ENCODE measurements at places on chromosomes 6 and 20. TPM values are rescaled to one million over a fixed set of nuclear protein-coding genes. Genes with fewer than 3 reads are reported as not detected.
A peak's percentile ranks its signal among the peaks of the same experiment; 100 is the strongest.

DNA sequence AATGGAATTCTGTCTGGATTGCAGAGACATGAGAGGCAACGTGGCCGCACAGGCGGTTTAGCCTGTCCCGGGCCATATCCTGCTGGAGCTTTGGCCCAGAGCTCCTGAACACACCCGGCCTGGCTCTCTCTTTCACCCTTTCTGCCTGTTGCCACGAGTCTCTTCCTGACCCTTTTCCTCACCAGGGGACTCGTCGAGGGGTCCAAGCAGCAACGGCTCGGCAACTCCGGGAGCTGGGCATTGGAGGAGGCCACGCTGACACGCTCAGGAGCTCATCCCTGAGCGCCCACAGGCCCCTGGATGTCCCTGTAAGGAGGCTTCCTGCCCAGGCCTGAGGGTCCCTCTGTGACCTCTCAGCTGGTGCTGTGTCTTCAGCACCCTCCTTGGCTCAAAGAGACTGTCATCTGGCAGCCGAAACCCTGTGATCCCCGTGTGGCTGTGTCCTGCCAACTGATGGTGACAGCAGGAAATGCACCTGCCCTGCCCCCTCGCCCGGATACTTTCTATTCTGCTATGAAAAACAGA is 103.8 kb downstream of the RNASET2 start:
- peak; percentile 51 for DNase-seq

Gene MACROD2
- total RNA-seq = 39.8 TPM

Gene PRRT1
- 0.98 TPM for total RNA-seq

Gene RAB44
- 1.00 TPM for total RNA-seq

Gene FOXP4
- 24.4 TPM for total RNA-seq

- DNase-seq = peak; percentile 91
Observed at GRCh38 chr20:58650181-58650775, 805 bp upstream of the STX16 start.

GRCh38 chr6:38610050-38610625 is 29.6 kb downstream of the BTBD9 start:
- DNase-seq = no peak

DNA sequence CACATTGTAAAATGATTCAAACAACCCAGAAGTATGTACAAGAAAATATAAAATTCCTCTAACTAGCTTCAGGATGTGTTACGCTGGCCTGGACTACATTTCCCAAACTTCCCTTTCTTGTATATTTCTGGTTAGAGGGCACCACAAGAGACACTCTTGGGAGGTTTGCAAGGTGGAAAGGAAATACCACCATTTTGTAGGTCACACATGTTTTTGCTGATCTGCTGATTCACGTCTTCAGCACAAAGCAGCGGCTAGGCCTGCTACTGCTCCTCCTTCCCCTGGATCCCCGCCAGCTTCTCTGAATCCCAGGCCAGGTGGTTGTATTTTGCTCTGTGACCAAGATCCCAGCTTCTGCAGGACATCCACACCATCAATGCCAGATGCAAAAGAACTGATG is 104.2 kb downstream of the AGPAT4 start:
- no peak for DNase-seq

DNA sequence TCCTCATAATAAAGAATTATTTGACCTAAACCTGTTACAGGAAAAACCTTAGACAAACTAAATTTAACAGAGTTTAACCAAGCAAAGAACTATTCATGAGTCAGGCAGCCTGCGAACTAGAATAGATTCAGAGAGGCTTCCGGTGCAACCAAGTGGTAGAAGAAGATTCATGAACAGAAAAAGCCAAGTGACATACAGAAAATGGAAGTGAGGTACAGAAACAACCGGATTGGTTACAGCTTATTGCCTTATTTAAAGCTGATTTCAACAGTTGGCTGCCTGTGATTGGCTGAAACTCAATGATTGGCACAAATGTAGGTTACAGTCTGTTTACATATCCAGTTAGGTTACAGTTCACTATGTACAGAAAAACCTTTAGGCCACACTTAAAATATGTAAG is 10.1 kb downstream of the PPP1R3G start:
- DNase-seq = no peak

- no peak for DNase-seq
Observed at GRCh38 chr6:40706178-40706577, 119.0 kb upstream of the LRFN2 start.

DNA sequence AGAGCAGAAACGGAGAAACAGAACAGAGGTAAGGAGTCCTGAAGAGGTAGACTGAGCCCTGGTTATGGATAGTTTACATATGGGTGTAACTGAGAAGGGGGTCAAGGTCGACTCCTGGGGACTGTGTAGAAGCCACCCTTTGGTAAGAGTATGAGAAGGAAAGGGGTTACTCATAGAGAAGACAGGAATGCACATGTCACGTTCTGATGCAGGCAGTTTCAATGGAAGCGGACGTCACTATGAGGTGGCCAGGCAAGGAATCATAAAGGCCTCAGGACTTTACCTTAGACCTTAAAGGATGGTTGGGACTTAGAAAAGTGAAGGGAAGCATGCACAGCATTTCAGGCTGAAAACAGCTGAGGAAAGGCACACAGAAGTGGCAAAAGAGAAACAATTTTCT is 25.1 kb downstream of the RGS17 start:
- no peak for DNase-seq

- DNase-seq = no peak
Observed at GRCh38 chr6:37589941-37590340, 90.2 kb upstream of the CCDC167 start.

GRCh38 chr6:148348778-148349177 is 6.1 kb downstream of the SASH1 start:
- DNase-seq = no peak

DNA sequence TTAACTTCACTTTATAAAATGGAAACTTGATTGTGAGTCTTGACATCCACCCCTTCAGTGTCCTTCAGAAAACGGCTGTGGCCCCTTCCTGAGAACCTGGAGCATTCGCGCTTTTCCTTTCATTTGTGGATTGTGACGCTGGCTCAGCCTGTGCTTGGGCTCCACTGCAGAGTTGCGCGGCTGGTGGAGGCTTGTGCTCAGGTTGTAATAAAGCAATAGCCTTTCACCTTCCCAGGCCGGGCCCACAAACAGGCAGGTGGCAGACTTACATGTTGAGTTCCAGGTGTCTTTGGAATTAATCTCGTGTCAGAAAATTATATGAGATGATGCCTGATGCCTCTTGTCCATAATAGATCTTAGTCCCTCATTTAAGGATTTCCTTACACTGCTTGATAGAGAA is 199.9 kb downstream of the CDH4 start:
- no peak for DNase-seq

Gene C2
- 229 TPM for total RNA-seq

DNA sequence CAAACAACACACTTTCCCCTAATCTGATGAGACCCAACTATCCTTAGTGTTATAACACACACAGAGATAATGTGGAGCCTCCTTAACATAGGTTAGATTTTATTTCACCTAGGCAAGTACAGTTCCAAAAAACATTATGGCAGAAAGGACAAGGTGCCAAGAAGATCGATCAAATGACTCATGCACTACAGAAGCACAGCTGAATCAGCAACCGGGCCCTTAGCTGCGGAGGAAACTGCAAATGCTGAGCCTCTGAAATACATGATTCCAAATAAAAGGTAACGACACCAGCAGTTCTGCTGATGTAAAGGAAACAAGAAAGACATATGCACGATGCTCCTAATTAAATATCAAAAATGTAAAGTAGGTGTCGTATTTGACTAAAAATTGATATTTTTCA is 19.9 kb upstream of the MUC21 start:
- no peak for DNase-seq

GRCh38 chr6:72969666-72970065 is 255.6 kb downstream of the KHDC1L start:
- no peak for DNase-seq

- DNase-seq = no peak
Observed at GRCh38 chr6:25801436-25801835, 30.4 kb downstream of the SLC17A1 start.
